ENCODE measurements at places on chromosomes 6 and 20.

DNA sequence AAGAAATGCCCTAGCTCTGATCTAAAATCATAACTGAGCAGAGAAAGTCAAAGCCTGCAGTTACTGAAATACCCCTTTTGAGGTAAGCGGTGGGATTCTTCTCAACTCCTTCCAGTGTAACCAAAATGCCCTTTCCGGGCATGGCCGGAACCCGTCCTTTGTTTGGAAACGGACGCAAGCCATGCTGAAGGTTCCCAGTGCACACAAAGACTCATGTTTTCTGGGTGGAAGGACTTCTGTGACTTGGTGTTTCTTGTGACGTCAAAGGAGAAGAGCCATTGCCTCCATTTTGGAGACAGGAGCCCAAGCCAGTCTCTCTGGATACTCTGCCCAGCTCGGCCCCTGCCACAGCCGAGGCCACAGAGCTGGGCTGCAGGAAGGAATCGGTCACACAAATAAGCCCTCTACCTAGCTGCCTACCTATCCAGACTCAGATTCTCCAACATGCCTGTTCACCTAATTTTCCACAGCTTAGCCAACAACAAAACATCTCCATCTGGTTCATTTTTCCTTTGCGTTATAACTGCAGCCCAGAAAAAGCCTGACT is 182.8 kb downstream of the TBXT start:
- no peak for DNase-seq

DNA sequence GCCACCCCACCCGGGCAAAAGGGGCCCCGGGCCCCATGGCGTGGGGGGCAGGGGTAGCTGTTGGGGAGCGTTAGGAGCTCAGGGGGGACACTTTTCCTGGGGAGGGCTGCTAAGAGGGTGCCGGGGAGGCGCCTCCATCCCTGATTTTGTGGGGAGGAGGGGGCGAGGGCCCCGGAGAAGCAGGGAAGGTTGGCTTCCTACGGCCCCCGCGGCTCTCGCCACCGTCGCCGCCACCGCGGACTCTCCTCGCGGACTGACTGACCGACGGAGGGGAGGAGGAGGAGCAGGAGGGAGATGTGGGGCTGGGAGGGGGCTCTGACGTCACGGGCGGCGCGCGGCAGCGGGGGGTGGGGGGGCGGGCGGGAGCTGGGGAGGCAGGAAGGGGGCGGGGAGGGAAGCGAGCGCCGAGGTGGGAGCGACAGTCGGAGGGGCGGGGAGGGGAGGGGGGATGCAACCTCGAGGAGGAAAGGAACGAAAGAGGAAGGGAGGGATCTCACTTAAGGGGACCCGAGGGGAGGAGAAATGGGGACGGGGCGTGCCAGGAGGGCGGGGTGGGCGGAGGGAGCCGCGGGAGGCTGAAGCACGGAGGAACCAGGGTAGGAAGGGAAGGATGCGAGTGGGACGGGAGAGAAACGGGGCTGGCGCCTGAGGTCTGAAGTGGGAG is 5.1 kb downstream of the GABBR1 start:
- DNase-seq: peak; percentile 90

DNA sequence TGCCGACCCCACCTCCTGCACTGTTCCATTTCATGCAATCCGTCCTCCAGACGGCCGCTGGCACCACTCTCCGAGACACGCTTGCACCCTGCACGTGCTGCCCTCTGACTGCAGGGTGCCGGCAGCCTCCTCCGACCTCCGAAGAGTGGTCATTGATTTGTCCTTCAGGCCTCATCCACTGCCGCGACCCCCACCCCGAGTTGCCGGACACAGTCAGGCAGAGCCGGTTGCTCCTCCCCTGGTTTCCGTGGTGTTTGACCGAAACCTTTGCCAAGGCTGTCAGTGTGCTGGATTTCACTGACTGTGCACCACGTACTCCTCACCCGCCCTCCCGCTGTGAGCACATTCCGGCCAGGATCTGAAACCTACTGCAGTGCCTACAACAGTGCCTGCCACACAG is 156.4 kb upstream of the PDE10A start:
- DNase-seq: no peak

DNA sequence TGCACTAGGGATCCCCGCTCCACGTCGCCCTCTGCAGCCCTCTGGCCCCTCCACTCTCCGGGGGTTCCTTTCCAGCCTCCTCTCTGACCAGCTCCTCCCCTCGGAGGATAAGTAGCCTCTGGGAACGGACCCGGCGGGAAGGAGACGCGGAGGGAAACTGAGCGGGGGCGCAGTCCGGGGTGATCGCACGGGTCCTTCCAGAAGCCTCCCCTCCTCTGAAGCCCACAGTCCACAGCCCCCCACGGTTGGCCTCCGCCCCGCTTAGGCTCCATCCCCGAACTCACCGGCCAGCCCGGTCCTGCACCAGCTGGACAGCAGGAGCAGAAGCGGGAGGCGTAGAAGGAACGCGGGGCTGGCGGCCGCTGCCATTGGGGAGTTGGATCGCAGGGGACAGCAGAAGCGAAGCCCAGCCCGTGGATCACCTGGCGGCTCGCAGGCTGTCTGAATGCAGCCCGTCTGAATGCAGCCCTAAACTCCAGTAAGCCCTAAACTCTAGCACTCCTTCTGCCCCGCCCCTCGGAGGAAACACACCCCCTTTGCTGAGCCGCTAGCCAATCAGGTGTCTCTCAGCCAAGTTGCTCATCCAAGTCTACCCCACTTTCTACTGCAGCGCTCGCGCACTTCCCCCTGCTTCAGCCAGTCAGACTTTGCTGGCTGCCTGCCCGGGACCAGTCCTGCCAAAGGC is at the start of gene RAET1G:
Gene RAET1G, minus strand, starts transcription at position 480 of the 685 bp plus-strand sequence. Its CDS starts 111 bp downstream, at position 369.
- DNase-seq: peak; percentile 97

GRCh38 chr20:20668639-20669038 is 43.8 kb downstream of the RALGAPA2 start:
- no peak for DNase-seq

GRCh38 chr20:13261460-13262301 is 40.6 kb downstream of the ISM1 start:
- peak; percentile 72 for DNase-seq

- peak; percentile 15 for DNase-seq
These were observed 171.1 kb downstream of the ADAT2 start for GRCh38 chr6:143279385-143279784.

- DNase-seq: no peak
These were observed 6.6 kb downstream of the TRIM15 start for GRCh38 chr6:30169658-30170614.

GRCh38 chr6:151374036-151374683 is 17.2 kb downstream of the ZBTB2 start:
- no peak for DNase-seq

DNA sequence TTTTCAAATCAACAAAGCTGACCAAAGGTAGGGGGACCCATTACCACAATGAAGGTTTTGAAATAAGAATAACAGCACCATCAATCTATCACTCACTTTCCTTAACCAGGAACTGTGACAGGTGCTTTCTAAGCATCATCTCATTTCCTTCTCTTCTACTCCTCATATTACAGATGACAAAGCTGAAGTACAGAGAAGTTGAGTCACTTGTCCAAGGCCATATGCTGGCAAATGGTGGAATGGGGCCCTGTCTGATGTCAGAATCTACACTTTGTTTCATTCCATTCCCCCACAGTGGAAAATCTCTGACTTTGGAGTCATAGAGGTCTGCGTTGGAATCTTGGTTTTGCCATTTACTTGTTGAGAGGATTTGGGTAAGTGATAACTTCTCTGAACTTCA is 222.5 kb upstream of the LRFN2 start:
- no peak for DNase-seq

GRCh38 chr6:32192608-32193039 is at the start of gene GPSM3:
Gene GPSM3, minus strand, starts transcription at chr6:32192643. Its CDS starts 130 bp downstream, at chr6:32192513.
- DNase-seq: peak; percentile 89

DNA sequence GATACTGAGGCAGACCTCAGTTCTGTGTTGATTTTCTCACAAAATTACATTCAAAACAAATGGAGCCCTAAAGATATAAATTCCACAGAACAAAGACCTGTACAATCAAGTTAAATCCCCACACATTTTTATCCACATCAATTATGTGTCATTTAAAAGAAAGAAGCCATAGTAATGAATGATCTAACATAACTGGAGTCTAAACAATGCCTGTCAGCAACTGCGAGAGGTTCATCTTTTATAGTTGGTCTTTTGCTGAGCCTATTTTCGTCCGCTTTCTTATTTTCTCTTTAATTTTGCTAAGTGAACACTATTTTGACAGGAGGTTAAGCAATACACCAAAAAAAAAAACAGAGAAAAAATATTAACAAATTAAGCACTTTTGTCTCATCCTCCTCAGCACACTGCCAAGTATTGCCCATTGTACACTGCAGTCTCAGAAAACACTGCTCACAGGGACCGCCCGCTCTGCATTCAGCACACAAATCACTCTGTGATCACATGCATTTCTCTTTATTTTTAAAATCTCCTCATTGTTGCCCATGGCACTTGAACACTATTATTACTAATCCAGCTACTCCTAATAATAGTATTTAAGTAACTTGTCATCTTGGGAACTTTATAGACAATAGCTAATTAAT is 140.8 kb downstream of the BTBD9 start:
- DNase-seq: no peak

DNA sequence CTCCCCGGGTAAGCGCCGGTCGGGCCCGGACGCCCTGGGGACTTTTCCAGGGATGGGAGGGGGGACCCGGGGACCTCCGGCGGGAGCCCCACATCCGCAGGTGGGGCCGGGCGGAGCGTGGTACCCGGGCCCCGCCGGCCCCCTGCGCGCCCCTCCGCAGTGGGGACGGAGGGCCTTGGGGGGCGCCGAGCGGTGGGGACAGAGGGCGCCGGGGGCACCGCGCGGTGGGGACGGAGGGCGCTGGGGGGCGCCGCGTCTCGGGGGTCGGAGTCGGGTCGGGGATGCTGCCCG is 270 bp downstream of the PLEKHG1 start:
- no peak for DNase-seq

GRCh38 chr20:59087829-59088433 is 45.3 kb upstream of the PRELID3B start:
- peak; percentile 87 for DNase-seq

GRCh38 chr6:126628125-126628524 is 288.2 kb downstream of the CENPW start:
- DNase-seq: no peak
